Retinal pigment epithelial cell (primary cell): ENCODE measurements at places on chromosomes 5 and 9.

GRCh38 chr5:77139001-77139400 is 51.9 kb upstream of the ZBED3 start:
- DNase-seq: no peak

- no peak for DNase-seq
Measured at GRCh38 chr5:110109667-110110066, 419.9 kb downstream of the MAN2A1 start.

- DNase-seq: no peak
Measured at GRCh38 chr5:1985781-1986180, 103.1 kb upstream of the IRX4 start.

DNA sequence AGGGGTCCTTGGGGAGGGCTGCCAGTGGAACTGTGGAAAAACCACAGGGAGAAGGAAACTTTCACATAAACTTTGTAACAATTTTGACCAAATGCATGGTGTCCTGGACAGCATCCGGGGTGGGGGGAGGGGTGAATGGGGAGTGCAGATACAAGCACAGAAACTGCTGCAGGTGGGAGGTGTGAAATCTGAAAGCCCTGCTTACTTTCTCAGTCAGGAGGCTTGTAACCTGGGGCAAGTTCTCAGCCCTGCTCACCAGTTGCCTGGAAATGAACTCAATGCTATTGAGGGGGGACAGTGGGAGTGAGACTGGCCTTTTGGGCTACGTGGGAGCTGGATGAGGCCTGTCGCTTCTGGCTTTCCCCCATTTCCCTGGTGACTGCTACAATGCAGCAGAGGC is 694.5 kb upstream of the ZNF608 start:
- no peak for DNase-seq
